NCI-H526 treated with DMSO at 0.1 percent for 48 hours (cell line): ENCODE measurements at places on chromosomes 16 and 17.

GRCh38 chr16:5851393-5851982 lies 753.9 kb upstream of the EEF2KMT start:
- no peak for DNase-seq

DNA sequence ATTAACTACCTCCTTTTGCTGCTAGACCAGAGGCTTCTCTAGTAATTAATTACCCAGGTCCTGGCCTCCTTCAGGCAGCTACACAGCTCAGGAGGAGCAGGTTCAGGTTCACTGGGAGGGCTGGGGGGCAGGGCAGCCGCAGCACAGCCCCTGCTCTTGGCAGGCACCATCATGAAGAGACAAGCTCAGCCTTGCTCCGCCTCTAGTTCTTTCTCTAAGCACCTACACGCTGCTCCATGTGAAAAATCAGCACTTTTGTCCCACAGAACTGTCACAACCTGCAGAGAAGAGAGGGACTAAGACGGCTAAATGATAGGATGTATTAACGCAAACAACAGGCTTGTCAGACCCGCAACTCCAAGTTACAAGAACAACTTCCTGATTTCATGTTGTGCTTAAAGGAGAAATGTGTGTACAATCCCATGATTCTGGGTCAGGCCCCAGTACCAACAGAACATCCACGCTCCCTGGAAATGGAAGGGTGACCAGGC lies 53.4 kb downstream of the GRB2 start:
- DNase-seq: no peak

DNA sequence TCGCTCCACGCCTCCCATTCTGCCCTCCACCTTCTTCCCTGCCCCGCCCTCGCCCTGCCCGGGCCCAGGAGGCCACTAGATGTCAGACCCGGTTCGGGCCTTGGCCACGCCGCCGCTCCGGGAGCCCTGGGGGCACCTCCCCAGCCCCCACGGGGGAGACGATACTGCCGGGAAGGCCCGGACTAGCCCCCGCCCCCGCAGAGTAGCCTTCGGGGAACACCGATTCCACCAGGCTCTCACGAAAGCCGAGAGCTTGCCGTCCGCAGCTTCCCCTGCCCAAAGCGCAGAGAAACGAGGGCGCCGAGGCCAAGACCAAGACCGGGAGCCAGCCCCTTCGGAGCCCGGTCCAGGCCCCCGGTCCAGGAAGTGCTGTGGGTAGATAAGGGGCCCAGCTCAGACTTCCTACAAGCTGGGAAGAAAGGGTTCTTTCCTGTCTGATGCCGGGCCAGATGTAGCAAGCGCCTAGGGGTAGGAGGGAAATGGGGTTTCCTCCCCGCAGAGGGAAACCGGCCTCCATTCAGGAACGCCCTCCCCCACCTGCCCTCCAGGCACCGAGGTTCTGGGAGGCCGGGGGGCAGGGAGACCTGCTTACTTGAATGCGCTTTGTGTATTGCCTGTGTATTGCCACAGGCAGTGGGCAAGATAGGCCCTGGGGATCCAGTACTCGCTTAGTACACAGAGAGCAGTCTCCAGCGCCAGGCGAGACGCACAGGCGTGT lies 806 bp upstream of the CYB561 start:
- DNase-seq: no peak

DNA sequence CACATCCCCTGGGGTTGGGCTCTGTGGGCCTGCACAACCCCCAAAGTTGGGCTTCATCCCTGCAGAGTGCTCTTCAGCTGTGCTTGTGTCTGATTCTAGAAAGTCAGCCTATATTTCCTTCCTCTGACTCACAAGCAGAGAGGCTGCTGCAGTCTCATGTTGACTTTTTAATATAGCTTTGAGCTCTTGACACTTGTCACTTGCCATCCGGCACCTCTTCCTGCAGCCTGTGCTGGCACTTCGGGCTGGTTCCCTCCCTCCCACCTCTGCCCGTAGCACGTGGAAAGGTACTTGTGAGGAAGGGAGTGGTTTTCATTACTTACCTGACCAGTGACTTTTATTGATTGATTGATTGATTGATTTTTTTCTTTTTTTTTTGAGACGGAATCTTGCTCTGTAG lies 19.0 kb upstream of the JPT2 start:
- DNase-seq: no peak

DNA sequence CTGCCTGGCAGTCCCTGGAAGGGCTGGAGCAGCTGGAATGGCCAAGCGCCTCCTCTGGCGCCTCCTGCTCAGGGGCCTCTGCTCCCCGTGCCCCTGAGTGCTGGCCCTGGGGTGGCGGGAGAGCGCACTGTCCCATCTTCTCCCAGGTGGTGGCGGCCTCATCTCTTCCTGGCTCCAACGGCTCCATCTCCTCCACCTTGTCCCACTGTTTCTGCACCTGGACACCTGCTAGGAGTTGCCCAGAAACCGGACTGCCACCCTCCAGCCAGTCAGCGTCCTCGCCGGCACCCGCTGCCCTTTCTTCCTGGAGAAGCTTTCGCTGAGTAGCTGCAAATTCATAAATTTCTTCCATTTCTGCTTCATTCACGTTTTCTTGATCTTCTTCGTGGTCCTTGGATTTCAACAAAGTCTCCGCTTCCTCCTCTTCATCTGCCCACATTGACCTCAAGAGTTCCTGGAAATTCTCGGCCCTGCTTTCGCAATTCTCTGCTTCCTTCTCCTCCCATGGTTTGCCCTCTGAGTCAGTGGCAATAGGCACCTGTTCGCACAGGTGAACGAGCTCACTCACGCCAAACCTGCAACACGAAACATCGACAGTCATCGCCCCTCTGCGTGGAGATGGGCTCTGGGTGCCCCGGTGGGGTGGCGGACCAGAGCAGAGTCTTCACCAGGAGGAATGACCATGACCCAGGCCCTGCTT lies 13.7 kb upstream of the NLRC3 start:
- DNase-seq: no peak

DNA sequence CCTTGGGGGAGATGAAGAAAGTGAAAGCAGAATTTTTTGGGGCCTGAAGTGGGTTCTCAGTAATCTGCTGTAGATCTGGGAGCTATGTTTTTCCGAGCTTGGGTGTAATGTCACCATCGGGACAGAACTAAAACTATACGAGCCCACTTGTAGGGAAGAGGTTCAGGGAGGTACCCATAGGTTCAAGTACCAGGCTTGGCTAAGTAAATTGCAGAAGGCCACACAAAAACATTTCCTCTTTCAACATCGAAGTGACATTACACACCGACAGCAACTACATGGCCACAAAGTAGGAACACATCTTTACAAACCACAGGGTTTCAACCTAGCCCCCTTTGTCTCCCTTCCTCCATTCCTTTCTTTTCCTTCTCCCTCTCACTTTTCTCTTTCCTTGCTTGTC lies 10.2 kb upstream of the ASIC2 start:
- no peak for DNase-seq

DNA sequence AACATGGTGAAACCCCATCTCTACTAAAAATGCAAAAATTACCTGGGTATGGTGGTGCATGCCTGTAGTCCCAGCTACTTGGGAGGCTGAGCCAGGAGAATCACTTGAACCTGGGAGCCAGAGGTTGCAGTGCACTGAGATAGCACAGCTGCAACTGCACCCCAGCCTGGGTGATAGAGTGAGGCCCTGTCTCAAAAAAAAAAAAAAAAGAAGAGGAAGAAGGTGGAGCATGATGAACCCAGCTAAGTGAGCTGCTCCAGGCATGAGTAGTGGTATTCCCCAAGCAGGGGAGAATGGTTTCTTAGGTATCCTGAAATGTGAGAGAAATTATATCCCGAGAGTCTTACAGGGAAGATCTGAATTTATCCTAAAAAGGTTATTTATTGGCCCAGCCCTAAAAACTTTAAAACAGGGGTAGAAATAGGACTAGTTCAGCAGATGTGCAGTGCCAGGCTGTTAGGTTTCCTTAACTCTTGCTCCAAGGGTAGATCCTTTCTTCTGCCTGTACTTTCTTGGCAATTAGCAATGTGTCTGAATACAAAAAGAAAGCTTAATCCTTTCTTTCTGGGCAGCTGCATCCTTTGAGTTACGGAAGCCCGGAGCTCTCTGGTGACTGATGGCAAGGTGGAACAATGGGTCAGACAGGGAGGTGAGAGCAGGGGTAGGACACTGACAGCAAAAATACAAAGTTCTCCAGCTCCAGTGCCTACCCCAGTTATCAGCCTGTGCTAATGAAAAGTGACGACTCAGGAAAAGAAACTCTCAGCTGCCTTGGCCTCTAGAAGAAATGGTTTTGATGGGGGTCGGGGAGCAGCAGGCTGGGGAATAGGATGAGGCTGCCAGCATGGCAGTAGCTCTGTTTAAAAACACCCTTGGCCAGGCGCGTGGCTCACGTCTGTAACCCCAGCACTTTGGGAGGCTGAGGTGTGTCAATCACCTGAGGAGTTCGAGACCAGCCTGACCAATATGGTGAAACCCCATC lies 36.5 kb upstream of the TOB1 start:
- peak; percentile 47 for DNase-seq

DNA sequence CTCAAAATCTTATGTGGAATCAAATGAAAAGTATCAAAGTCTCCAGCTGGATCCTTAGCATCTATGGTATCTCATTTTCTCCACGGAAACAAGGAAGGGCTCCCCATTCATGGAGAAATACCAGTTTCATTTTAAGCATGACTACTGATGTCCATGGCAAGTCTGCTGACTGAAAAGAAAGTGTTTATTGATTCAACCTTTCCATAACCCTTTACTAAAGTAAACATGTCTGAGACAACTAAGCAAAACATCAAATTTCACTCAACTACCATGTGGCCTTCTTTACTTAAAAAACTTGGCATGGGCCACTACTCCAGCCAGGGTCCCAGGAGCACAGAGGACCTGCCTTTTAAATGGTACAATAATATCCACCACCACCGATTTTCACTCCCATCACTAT lies 928.0 kb upstream of the SOX9 start:
- no peak for DNase-seq

DNA sequence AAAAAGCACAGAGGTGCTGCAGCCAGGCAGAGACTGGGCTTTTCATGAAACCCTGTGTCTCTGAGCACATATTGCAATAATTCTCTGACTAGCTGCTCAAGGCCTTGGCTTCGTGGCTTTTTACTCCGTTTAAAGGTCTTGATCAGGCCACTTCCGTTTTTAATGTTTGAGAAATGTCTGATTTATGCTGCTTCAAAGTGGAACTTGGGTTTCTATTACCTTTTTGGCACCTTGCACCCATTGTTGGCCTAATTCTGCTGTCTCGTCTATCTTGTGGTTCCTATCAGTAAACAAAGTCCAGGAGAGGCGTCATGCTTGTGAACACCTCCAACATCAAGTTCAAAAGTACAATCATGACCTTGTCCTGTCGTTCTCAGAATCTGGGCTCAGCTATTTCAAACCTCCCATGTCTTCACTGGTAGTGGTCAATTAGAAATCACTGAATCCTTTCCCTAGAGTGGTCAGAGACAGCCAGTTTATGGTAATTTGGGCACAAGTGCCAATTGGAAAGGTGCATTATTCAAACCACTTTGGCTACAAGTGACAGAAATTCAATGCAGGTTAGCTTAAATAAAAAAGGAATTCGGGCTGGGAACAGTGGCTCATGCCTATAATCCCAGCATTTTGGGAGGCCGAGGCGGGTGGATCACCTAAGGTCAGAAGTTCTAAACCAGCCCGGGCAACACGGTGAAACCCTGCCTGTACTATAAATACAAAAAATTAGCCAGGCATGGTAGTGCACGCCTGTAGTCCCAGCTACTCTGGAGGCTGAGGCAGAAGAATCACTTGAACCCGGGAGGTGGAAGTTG lies 33.3 kb upstream of the METTL9 start:
- no peak for DNase-seq

DNA sequence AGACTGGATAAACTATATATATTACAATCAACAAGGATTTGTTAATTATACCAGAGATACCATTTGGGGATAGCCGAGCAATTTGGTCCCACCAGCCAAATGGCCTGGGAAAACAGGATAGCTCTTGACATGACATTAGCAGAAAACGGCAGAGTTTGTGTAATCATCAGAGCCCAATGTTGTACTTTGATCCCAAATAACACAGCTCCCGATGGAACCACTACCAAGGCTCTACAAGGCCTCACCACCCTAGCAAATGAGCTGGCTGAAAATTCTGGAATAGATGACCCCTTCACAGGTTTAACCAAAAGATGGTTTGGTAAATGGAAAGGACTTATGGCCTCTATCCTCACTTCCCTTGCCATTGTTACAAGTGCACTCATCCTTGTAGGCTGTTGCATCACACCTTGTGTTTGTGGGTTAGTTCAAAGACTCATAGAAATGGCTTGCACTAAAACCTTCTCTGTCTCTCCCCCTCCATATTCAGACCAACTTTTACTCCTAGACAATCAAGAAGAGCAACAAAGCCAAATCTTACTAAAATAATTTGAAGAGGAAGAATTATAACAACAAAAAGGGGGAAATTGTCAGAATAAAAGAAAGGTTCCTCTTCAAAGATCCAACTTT lies 9.5 kb downstream of the TXNL4B start:
- no peak for DNase-seq

DNA sequence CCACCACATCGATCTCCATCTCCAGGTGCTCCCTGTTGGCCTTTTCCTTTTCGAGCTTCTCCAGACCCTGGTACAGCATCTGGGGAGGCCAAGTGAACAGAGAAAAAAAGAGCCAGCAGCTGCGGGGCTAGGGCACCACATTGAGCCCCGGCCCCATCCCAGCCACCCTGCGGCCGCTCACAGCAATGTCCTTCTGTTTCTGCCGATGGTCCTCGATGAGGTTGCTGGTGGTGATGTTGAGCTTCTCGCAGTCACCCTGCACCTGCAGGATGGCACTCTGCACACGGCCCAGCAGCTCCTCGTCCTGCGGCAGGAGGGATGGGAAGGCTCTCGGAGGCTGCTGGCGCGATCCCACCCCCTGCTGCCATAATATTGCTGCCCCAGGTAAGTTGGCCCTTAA lies 15.5 kb downstream of the UBALD2 start:
- DNase-seq: no peak

DNA sequence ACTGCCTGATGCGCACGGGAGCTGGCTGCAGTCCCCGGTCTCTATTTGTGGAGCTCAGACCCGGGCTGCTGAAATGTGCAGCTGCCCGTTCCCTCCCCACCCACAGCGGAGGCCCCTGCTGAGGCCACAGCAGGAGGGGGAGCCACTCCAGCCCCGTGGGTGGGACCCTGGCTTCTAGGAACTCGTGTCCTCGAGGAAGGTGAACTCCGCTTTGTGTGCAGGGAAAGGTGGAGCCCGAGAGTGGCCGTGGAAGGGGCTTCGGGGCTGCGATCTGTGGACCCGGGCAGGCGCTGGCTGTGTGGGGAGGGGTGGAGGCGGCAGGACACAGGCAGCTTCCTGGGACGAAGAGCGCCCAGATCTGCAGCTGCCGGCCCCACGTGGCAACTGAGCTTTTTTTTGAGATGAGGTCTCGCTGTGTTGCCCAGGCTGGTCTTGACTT lies 2.9 kb downstream of the CCDC154 start:
- no peak for DNase-seq
